Stimulated activated CD4-positive, alpha-beta T cell treated with anti-CD3 and anti-CD28 coated beads, Interleukin-1b, Interleukin-23, amount 100 ng/mL, for 1 hour (primary cell): ENCODE measurements at places on chromosomes 5 and 9.

GRCh38 chr9:38042626-38043357 lies 26.2 kb downstream of the SHB start:
- DNase-seq = no peak

- DNase-seq = no peak
These were observed 80.6 kb downstream of the RAD23B start for GRCh38 chr9:107363516-107364152.

GRCh38 chr9:111966124-111966723 lies 69.6 kb downstream of the UGCG start:
- no peak for DNase-seq

DNA sequence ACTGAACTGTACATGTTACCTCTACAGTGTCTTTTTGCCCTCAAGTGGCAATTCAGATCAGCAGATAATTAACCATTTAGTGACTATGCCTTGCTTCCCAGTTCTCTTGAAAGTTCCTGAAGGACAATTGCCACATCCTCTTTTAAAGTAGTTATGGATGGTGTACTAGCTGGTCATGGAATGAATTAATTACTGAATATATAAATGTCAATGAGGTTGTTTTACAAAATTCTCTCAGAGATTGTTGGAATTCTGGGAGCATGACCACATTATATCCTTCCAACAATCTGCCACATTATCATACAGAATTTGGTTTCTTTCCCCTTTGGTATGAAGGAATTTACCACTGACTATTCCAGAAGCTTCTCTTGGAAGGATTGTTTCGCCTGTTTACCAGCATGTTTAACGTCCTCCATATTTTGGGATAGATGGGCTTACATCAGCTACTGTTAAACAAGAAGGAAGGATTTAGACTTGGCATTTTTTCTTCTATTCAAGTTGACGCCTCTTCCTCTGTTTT lies 176.4 kb downstream of the CD180 start:
- DNase-seq = no peak

DNA sequence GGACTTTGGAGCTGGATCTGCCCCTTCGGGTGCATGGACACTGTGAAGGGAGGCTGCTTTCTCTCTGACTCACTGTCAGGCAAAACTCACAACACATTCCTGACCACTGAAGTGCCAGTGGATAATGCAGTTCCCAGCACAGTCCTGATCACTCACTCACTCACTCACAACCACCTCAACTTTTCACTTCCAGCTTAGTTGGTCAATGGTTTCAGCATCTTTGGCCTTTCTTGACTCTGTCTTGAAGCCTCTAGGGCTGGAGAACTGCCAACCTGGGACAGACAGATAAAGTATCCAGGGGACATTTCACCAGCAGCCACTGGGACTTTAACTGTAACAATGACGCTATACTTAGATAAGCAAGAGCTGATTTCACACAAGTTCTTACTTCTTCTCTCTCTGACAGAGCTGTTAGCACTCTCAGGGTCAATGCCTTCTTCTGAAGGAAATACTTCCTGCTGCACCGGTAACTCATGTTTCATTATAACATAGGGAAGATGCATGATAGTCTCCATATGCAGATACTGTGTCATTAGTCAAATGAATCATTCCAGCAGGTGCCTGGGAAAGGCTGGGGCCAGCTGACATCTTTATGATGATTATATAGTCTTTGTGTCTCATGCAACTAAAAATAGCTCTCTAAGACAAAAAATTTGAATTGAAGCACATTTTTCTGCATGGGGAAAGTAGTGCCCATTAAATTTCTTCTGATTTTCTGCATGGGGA lies 499.0 kb downstream of the SEMA5A start:
- DNase-seq = no peak

GRCh38 chr5:146073239-146073900 lies 32.0 kb downstream of the PLAC8L1 start:
- DNase-seq = no peak

- DNase-seq = no peak
These were observed 11.1 kb upstream of the SHOC1 start for GRCh38 chr9:111805830-111806241.

DNA sequence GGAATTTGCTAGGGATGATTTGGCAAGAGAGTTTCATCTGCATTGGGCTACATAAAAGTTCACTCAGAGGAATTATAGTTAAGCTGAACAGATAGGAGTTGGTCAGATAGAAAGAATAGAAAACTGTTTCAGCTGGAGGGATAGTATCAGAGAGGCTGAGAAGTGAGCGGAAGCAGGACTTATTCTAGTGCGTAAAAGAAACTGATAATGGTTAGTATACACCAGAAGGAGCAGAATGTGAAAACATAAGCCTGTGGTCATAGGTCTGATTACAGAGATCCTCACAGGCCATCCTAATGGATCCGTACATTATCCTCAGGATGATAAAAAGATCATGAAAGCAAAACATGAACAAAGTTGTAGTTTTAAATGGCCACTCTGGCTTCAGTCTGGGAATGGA lies 585.2 kb downstream of the BRINP1 start:
- no peak for DNase-seq

GRCh38 chr5:55582256-55582655 lies 47.5 kb upstream of the PLPP1 start:
- no peak for DNase-seq

- no peak for DNase-seq
These were observed 124.7 kb downstream of the ALDH1A1 start for GRCh38 chr9:72827950-72828731.

DNA sequence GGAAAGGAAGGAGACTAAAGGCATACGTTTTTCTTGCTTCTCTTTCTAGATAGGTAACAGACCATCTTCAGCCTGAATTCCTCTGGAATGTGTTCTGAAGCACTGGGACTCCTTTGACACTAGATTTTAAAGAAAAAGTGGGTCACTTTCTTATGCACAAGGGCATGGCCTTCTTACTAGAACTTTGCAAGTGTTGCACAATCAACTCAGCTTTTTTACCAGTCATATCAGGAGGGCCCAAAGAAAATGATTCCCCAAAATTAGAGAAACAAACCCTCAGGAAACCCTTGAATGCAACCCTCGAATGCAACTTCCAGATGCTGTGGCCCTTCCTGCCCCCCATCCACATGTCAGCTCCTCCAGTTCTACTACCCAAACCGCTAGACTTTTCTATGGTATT lies 93.9 kb downstream of the YTHDC2 start:
- no peak for DNase-seq

GRCh38 chr9:38012767-38013450 lies 56.1 kb downstream of the SHB start:
- DNase-seq = no peak

- DNase-seq = no peak
These were observed 61.8 kb downstream of the ALDH1A1 start for GRCh38 chr9:72891043-72891442.

DNA sequence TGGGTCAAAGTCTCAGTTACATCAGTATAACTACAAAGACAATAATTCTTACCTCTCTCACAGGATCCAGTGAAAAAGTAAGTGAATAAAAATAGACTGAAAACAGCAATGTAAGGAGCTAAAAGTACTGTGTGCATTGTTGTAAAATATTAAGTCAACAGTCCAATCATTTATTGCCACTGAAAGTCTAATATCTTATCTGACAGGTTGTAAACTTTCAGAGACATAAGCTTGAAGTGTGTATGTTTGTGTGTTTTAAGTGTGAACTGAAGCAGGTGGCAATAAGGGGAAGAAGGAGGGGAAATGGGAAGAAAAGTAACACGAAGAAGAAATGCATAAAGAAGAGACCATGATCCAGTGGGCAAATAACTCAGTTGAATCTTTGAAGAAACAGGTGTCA lies 229.7 kb upstream of the TAS2R1 start:
- no peak for DNase-seq

- DNase-seq = no peak
These were observed 35.3 kb upstream of the AIF1L start for GRCh38 chr9:131060900-131061630.

DNA sequence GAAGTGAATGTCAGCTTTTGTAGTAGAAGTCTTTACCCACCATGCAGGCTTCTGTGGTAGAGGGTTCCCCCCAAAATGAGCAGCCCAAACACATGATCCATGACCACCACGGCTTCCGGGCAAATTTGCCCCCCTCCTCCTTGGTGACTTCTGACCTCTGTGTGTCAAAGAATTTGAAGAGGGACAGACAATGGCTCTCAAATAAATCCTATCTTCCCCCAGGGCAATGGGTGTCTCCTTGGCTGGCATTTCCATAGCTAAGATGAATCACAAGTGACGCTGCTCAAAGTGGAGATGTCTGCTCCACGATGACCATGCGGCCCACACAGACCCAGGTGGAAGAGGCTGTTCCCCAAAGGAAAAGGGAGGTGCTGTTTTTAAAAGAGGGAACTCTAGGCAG lies 30.2 kb upstream of the BOD1 start:
- DNase-seq = no peak

DNA sequence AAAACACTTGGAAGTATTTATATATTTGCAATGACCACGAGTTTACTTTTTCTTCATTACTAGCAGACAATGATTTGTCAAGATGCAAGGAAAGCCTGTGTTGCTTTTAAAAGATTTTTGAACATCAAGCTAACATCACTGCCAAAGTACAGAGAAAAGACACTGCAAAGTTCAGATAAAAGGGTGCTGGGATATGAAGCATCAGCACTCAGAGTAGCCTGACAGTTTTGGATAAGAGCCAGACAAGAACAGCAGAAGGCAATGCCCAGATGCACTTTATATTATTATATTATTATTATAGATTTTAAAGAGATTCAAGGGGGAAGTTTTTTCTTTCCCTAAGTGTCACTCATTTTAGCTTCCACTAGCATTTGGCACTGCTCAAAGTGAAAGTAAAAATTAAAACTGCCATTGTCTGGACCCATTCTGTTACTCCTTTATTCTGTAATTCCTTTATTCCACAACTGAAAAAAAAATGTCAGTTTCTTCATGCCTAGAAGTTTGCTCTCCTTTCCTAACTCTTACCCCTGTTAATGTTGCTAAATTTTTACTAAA lies 240.6 kb downstream of the EFNA5 start:
- DNase-seq = no peak

GRCh38 chr9:129239946-129240490 lies 62.0 kb upstream of the IER5L start:
- DNase-seq = no peak
